ENCODE measurements at places on chromosomes 1 and 21.

DNA sequence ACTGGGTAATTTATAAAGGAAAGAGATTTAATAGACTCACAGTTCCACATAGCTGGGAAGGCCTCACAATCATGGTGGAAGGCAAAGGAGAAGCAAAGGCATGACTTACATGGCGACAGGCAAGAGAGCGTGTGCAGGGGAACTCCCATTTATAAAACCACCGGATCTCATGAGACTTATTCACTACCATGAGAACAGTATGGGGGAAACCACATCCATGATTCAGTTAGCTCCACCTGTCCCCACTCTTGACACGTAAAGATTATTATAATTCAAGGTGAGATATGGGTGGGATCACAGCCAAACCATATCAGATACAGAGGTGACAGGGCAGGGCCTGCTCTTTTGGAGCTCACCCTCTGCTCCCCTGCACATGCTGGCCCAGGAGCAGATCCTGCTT lies 31.4 kb upstream of the TMEM61 start:
- no peak for DNase-seq

GRCh38 chr21:46543306-46543705 lies 61.6 kb downstream of the S100B start:
- no peak for DNase-seq

- no peak for DNase-seq
Measured at GRCh38 chr1:162196387-162196786, 126.9 kb downstream of the NOS1AP start.

GRCh38 chr1:103953386-103953785 lies 203.7 kb downstream of the AMY1C start:
- DNase-seq = no peak

DNA sequence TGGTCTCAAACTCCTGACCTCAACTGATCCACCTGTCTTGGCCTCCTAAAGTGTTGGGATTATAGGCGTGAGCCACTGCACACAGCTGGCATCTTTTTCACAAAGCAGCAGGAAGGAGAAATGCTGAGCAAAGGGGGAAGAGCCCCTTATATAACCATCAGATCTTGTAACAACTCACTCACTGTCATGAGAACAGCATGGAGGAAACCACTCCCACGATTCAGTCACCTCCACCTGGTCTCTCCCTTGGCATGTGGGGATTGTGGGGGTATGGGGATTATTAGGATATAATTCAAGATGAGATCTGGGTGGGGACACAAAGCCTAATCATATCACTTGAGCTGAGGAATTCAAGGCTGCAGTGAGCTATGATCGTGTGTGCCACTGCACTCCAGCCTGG lies 3.0 kb upstream of the MFSD2A start:
- DNase-seq = no peak

DNA sequence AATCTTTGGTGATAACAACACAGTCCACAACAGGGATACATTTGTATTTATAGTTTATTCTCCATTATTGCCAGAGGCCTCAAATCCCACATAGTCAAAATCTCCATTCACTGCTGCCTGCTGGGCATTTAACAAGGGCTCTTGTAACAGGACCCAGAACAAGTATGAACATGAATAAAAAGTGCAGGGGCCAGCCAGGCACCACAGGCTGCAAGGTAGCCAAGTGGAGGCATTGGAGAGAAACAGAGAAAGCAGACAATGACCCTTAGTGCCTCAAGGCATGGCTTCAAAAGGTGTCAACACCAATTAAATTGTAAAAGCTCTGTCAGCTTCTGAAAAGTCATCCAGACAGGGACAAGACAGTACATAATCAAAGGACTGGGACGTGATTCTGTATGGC lies 116.8 kb downstream of the ATP6V1G3 start:
- DNase-seq = no peak

GRCh38 chr21:30434033-30434631 lies 4.1 kb downstream of the KRTAP13-4 start:
- no peak for DNase-seq

GRCh38 chr1:84374991-84375696 lies 23.1 kb upstream of the DNASE2B start:
- no peak for DNase-seq

DNA sequence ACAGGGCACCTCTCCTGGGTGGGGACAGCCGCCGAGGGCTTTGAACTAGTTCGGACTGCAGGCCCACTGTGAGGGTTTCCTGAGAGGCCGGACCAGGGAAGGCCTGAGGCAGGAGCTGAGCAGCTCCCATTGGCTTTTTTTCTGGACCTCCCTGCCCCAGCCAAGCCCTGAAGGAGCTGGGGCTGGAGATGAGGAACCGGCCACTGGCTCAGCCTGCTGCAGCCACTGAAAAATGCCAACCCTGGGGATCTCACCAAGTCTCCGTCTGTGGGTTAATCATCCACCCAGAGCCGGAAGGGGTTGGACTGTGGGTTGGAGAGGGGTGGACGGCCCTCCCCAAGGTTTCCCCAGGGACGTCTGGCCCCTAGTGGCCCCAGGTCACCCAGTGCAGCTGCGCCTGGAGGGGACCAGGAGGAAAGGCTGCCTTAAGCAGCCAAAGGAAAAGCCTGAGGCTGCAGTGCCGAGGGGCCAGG lies 2.5 kb downstream of the VWA1 start:
- DNase-seq = no peak

DNA sequence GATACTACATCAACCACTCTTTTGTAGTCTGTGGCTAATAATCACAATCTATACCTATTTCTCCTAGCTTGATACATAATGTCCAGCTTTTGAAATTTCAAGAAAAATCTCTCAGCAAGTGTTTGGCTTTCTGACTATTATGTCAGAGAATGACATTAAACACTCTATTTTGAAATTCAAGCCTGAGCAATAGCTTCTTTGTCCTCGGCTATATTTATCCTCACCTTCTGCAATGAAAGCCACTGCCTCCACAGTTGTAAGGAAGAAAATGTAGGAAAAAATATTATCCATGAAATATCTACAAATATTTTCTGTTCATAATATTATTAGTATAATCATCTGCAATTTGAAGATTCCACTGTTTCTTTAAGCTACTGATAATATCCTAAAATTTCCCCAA lies 22.1 kb downstream of the LRRC7 start:
- DNase-seq = no peak

DNA sequence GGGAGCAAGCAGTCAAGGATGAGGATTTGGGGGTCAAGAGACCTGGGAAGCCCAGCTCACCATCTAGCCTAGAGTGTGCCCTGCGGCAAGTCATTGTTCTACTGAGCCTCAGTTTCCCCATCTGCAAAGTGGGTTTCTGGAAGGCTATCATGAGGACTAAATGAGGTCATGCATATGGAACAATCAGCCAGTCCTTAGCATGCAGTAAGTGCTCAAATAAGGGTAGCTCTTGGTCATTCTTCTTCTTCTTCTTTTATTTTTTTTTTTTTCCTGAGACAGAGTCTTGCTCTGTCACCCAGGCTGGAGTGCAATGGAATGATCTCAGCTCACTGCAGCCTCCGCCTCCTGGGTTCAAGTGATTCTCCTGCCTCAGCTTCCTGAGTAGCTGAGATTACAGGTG lies 99.9 kb upstream of the RUNX3 start:
- no peak for DNase-seq

DNA sequence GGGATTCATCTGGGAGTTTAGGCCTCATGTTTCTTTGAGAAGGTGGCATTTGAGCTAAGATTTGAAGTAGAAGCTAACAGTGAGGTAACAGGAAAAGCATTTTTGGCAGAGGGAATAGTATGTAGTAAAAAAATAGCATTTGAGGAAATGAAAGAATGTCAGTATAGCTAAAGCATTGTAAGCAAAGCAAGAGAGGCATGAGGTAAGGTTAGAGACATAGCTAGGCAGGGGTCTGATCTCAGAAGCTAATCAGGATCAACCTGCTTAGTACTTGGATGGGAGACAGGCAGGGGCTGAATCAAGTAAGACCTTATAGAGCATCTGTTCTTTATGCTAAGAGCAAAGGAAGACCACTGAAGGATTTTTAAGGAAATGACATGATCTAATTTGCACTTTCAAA lies 4.0 kb downstream of the POLR3C start:
- DNase-seq = no peak

Measured in CD4-positive, alpha-beta T cell treated with Interleukin-6 at 100 ng/mL for 8 hours (primary cell).